ENCODE measurements at places on chromosomes 6 and 20. TPM values are rescaled to one million over a fixed set of nuclear protein-coding genes. Genes with fewer than 3 reads are reported as not detected.

DNAH8 gene
- polyA plus RNA-seq = 0.50 TPM

EEF1A2 gene
- polyA plus RNA-seq = 1.8 TPM

SCGN gene
- polyA plus RNA-seq = not detected

RWDD1 gene
- 80.0 TPM for polyA plus RNA-seq

NXT1 gene
- 18.0 TPM for polyA plus RNA-seq

MRAP2 gene
- 17.7 TPM for polyA plus RNA-seq

OLIG3 gene
- not detected for polyA plus RNA-seq

NKX2-2 gene
- not detected for polyA plus RNA-seq

ECI2 gene
- polyA plus RNA-seq = 68.9 TPM

CD24 gene
- 63.4 TPM for polyA plus RNA-seq

DNA sequence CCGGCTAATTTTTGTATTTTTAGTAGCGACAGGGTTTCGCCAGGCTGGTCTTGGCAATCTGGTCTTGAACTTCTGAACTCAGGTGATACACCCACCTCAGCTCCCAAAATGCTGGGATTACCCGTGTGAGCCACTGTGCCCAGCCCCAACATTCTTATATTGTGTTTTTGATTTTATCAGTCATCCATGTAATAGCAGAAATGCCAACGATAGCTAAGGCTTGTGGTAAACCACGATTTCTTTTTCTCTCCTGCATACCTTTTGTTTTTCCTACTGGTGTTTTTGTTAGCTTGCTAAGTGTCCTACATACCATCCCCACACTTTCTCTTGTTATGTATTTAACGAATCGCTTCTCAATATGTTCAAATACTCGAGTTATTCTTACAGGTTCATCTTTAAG lies 12.1 kb downstream of the PHACTR2 start:
- no peak for DNase-seq

GRCh38 chr6:37477656-37478435 lies 21.8 kb downstream of the CCDC167 start:
- no peak for DNase-seq

DNA sequence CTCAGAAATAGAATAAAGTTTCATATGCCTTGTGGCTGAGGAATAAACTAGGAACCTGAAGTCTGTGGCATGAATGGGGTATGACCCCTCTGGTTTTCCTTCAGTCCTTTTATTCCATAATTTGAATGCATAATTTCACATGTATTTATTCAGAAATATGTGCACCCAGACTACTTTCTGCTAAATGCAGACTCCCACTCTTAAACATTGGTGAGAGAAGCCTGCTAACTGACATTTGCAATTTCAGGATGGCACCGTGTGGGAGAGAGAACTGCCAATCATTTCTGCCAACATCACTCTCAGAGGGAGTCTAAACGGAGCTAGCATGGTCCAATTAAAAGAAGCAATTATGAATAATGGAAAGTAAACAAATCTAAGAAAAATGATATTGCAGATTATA lies 141.3 kb downstream of the ADGRB3 start:
- DNase-seq = no peak

DNA sequence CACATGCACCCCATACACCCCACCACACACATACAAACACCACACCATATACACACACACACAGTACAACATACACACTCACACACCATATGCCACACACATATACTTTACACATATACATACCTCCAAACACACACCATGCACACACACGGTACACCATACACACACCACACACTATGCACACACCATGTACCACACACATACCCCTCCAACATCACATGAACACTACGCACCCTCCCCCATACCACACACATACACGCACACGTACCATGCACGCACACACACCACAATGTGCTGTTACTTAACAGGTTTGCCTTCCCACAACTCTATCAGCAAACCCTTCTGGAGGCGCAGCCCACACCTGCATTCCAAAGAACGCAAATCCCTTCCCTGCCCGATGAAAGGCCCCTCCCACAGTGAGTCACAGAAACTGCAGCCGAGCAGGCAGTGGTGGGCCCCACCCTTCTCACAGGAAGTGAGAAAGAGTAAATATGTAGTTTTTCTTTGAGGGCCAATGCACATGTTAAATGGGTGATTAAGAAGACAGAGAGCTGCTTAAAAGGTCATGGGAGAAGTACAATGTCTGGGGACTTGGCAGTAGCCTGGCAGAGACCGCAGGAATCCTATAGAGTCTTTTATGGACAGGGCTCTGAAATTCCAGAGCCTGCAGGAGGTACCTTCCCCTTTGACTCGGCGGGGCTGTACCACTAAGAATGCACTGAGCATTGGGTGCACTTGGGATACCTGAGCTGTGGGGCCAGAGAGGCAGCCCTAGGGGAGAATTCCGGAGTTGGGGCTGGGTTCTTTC lies 34.1 kb upstream of the EZR start:
- peak; percentile 61 for DNase-seq

- no peak for DNase-seq
Observed at GRCh38 chr20:63375438-63375837, 14.3 kb upstream of the CHRNA4 start.

- no peak for DNase-seq
Observed at GRCh38 chr6:169701311-169701953, 397 bp downstream of the WDR27 start.

DNA sequence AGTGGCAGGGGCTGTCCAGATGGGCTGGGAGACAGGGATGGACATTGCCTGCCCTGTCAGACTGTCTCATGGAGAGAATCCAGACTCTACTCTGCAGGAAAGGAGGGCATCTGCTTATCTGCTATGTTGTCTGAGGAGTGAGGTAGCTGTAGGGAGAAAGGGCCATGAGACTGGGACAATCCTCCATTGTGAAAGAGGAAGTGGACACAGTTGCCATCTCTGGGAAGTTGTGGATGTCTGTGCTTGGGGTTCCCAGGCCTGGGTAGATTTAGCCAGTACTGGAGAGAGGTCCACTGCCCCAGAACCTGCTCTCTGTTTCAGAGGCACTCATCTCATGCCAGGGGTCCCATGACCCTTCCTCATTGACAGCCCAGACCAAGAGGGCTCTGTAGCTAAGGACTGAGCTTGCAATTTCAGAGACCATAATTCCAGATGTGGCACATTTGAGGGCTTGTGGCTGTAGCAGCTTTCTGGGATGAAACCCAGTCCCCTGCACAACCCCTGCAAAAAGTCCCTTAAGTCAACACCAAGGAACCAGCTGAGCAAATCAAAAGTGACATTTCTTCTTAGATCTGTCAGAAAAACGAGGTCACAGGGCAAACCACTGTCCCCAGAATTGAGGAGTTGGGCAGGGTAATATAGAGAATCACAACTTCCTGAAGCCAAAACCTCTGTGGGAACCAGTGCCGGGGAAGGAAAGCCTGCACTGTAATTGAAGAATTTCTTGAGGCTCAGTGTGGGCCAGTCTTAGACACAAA lies 4.1 kb upstream of the SIRPG start:
- DNase-seq = no peak

- no peak for DNase-seq
Observed at GRCh38 chr20:20214757-20215275, 153.1 kb upstream of the INSM1 start.

DNA sequence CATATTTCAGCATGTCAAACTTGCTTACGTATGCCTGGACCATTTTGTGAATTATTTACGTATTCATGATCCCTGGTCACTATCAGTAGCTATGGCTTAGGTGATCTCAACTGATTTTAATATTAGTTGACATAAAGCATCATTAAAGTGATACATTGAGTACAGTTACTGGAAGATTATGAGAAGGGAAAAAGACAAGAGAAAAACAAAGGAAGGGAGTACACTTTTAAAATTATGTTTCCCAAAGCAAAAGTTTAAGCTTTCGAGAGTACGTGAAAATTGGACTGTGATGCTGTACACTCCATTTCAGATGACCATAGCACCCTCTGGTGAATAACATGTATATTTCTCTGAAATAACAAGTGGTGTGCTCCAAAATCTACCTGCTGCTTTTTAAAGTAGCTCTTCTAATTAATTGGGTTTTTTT lies 215.0 kb upstream of the HSF2 start:
- peak; percentile 16 for DNase-seq

DNA sequence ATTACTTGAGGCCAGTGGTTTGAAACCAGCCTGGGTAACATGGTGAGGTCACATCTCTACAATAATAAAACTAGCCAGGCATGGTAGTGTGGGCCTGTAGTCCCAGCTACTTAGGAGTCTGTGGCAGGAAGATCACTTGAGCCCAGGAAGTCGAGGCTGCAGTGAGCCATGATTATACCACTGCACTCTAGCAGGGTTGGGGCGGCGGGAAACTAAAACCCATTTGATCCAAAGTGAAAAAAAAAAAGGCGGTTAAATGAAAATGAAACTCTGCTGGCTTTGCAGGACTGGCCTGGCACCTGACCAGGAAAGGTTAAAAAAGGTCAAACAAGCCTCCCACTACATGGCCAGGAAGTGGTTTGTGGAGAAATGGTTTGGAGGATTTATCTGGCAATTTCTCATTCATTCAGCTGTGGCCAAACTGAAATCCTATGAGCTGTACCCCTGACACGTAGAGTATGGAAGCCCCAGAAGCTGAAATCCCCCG lies 36.6 kb downstream of the MTRES1 start:
- DNase-seq = no peak

- no peak for DNase-seq
Observed at GRCh38 chr20:61434341-61434781, 182.3 kb downstream of the CDH4 start.

DNA sequence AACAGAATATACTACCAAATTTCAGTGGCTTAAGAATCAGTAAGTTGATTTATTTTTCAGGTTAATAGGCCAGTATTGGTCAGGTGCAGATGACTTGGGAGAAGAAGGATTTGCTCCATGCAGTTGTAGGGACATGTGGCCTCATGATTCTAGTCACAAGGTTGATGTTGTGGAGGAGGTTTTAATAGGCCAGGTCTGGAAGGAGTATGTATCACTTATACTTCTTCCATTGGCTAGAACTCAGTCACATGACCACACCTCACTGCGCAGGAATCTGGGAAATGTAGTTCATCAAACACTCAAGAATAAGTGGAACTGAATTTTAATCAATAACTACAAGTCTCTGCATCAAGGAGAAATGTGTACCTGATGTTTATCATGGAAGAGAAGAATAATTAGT lies 281.5 kb upstream of the QKI start:
- DNase-seq = no peak

DNA sequence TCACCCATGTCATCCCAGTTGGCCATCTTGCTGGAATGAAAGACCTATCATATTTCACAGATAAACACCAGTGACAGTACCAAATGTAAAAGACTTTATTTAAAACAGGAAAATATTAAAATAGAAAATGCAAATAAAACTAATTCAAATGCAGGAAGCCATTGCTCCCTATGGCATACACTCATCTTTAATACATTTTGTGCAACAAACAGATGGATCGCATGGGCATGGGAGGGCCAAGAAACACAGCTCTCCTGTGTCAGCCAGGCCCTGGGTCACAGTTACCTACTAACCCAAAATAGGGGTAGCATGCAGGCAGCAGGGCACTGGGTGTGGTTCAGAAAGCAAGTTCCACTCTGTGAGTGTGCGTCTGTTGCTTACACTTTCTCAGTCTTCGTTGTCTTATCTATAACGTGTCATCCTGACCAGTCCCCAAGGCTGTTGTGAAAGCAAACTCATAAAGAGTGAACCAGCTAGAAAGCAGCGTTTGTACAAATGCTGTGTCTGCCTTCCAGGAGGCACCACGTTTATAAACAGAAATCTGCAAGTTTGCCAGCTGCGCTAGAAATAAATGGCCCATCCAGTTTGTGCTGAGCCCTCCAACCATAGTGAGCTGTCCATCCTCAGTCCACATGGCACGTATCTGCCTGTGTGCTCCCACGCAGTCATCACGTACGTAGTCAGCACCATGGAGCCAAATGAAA lies 180.5 kb downstream of the SYNDIG1 start:
- no peak for DNase-seq

DNA sequence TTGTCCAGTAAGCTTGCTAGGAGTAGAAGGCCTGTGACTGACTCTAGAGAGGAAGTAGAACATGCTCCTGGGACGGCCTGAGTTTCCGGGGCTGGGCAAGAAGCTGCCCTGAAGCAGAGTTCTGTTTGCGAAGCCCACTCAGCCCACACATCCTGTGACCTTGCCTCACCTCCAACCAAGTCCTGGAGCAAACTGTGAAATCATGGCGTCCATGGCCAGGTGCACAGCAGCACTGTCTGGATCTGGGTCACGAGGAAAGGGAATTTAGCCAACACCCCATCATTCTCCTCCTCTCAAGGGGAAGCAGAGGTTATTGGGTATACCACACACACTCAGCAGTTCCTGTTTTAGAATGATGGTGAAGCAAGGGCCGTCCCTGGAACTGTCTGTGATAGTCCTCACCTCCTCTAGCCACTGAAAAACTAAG lies 87.5 kb downstream of the CRYBG1 start:
- DNase-seq = no peak

- DNase-seq = no peak
Observed at GRCh38 chr20:49386848-49387580, 95.5 kb downstream of the KCNB1 start.

DNA sequence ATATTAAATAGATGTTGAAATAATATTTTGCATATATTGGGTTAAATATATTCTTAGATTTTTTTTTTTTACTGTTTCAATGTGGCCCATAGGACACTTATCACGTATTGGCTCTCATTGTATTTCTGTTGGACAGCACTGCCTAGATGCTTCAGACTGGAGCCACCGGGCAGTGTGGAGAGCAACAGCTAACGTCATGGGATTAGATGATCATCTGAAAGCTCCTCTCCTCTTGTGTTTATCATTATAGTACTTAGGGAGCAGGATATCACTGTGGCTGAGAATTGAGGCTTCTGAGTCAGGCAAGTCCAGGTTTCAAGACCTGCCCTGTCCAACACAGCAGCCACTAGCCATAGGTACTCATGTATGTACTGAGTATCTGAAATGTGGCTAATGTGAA lies 87.4 kb downstream of the ZHX3 start:
- DNase-seq = no peak

GRCh38 chr20:55776176-55776575 lies 229.1 kb downstream of the CBLN4 start:
- no peak for DNase-seq

GRCh38 chr6:156600678-156601077 lies 176.5 kb upstream of the ARID1B start:
- DNase-seq = no peak

GRCh38 chr6:28553986-28554881 lies 28.6 kb downstream of the GPX5 start:
- DNase-seq = no peak

DNA sequence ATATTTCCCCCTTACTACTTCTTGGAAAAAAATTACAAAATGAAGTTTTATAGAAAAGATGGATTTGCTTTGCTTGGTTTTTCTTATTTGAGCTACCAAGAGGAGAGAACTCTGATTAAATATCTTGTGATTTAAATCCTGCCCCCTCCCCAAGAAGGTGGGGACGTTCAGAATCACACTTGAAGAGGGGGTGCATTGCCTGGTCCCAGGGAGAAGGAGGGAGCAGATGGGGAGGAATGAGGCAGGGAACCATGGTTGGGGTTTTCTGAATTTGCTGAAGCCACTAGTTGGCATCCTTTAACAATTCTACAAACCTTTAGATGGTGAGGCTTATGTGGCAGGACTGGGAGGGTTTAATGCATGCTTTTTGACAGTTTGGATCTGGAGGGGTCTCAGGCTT lies 5.5 kb downstream of the PCK1 start:
- no peak for DNase-seq

- DNase-seq = no peak
Observed at GRCh38 chr6:44645276-44645675, 257.8 kb downstream of the CDC5L start.

- no peak for DNase-seq
Observed at GRCh38 chr20:420721-421574, 12.8 kb downstream of the RBCK1 start.

- no peak for DNase-seq
Observed at GRCh38 chr6:106446287-106446885, 85.9 kb downstream of the CRYBG1 start.

All from left renal pelvis (tissue), 4 donors.